ENCODE measurements at places on chromosomes 1 and 21. TPM values are rescaled to one million over a fixed set of nuclear protein-coding genes. Genes with fewer than 3 reads are reported as not detected.

DCAF6 gene
- total RNA-seq: 91.6 TPM

DYNLT5 gene
- 1.4 TPM for total RNA-seq

KLF17 gene
- 0.36 TPM for total RNA-seq

LCE1F gene
- not detected for total RNA-seq

MYCL gene
- 0.88 TPM for total RNA-seq

PPIAL4G gene
- total RNA-seq: not detected

LGR6 gene
- total RNA-seq: not detected

FLG2 gene
- not detected for total RNA-seq

LRRC53 gene
- not detected for total RNA-seq

RNASEL gene
- 7.2 TPM for total RNA-seq

CRNN gene
- total RNA-seq: not detected

CELF3 gene
- total RNA-seq: not detected

DNA sequence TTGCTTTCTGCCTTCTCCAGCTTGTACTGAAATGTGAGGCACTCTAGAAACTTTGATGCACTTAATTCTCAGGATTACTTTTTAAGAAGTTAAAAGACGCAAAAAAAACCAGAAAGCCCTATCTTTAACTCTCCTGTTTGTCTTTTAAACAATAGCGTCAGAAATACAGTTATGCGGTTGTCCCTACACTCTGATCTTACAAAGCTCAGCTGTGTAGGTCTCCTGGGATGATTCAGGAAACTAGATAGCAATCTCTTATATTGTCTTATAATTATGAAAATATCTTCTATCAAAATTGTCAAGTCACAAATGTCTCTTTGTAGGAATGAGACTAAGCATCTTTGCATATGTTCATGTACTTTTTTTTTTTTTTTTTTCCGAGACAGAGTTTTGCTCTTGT is 26.9 kb upstream of the RCAN3 start:
- no peaks in the 10 kb centered on the region for H3K36me3 ChIP-seq
- no peak for DNase-seq
- H3K4me3 ChIP-seq: no peak overlapping the region

DNA sequence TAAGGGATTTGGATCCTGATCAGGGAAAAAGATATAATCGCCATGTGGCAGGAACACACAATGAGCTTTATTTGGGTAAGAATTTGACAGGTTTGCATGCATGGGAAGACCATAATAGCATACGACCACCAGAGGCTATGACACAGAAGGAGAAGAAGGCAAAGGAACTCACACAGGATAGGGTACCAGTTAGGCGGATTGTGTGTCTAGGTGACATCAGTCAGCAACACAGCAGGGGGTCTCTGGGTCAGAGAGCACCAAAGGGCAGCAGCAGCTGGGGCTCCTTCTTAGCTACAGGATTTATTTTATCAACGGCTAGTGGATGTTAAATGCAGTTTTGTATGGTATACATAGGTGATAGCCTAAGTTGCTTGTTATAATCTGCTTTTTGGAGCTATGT is 551.3 kb downstream of the KCNT2 start:
- no peaks in the 10 kb centered on the region for H3K27me3 ChIP-seq
- no peak overlapping the region for H3K4me3 ChIP-seq
- no peak for DNase-seq
- H3K4me1 ChIP-seq: no peaks in the 10 kb centered on the region
- no peaks in the 10 kb centered on the region for H3K36me3 ChIP-seq

- no peak overlapping the region for H3K27ac ChIP-seq
- no peaks in the 10 kb centered on the region for H3K36me3 ChIP-seq
- peak; percentile 62 for DNase-seq
- H3K4me3 ChIP-seq: no peak overlapping the region
- no peaks in the 10 kb centered on the region for H3K27me3 ChIP-seq
- peaks cover 5% of the 10 kb centered on the region for H3K4me1 ChIP-seq
These were observed 84.2 kb upstream of the RGS2 start for GRCh38 chr1:192724670-192725069.

GRCh38 chr1:45365051-45365450 is 24.8 kb upstream of the MUTYH start:
- H3K4me3 ChIP-seq: no peak overlapping the region
- H3K27ac ChIP-seq: no peak overlapping the region
- peaks cover 9% of the 10 kb centered on the region for H3K4me1 ChIP-seq
- DNase-seq: no peak
- no peaks in the 10 kb centered on the region for H3K27me3 ChIP-seq

- H3K27ac ChIP-seq: no peak overlapping the region
- no peak for DNase-seq
These were observed 494.9 kb downstream of the KIF26B start for GRCh38 chr1:245649666-245650065.

- H3K4me1 ChIP-seq: peaks cover 10% of the 10 kb centered on the region
- H3K36me3 ChIP-seq: no peaks in the 10 kb centered on the region
- no peaks in the 10 kb centered on the region for H3K27me3 ChIP-seq
- H3K27ac ChIP-seq: no peak overlapping the region
- DNase-seq: no peak
- H3K4me3 ChIP-seq: no peak overlapping the region
These were observed 13.9 kb downstream of the BTBD19 start for GRCh38 chr1:44822131-44822701.

GRCh38 chr1:15213341-15213821 is 33.6 kb upstream of the FHAD1 start:
- no peak for DNase-seq
- H3K36me3 ChIP-seq: no peaks in the 10 kb centered on the region
- no peaks in the 10 kb centered on the region for H3K4me1 ChIP-seq

GRCh38 chr1:91552091-91552490 is 51.4 kb downstream of the CDC7 start:
- no peaks in the 10 kb centered on the region for H3K27me3 ChIP-seq
- peak overlapping the region; percentile 29 for H3K27ac ChIP-seq
- no peaks in the 10 kb centered on the region for H3K36me3 ChIP-seq
- peak; percentile 53 for DNase-seq
- H3K4me1 ChIP-seq: peaks cover 37% of the 10 kb centered on the region

- H3K36me3 ChIP-seq: no peaks in the 10 kb centered on the region
- H3K27me3 ChIP-seq: no peaks in the 10 kb centered on the region
- H3K4me3 ChIP-seq: no peak overlapping the region
- no peak overlapping the region for H3K27ac ChIP-seq
- H3K4me1 ChIP-seq: peaks cover 5% of the 10 kb centered on the region
These were observed 75.9 kb downstream of the GIPC2 start for GRCh38 chr1:78121710-78122109.

DNA sequence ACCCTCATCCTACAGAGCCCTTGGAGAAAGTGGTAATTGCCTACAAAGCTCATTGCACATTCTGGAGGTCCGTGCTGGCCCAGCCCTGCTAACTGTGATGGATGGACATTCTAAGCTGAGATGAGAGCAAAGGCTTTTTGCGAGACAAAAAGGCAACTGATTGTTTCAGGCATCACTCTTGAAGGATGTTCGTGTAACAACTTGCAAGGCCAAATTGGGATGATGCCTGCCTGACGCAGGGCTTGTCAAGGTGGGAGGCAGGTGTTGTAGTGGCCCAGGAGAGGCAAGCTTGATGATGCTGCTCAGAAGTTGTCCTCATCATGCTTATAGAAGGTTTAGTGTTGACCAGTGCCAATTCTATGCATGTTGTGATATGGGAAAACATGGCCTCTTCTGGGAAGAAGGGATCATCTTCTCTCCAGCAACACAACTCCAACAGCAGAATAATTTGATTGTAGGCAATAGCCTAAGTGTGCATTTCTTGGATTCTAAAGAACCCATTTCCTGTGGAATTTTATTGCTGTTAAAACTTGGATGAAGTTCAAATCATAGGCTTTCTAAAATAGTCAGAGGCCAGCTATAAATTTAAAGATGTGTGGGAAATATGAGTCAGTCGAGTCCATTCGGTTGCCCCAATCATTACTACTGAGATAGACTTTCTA is 102.5 kb upstream of the COA6 start:
- no peaks in the 10 kb centered on the region for H3K27me3 ChIP-seq
- DNase-seq: no peak
- H3K27ac ChIP-seq: no peak overlapping the region
- H3K4me3 ChIP-seq: no peak overlapping the region
- no peaks in the 10 kb centered on the region for H3K36me3 ChIP-seq
- no peaks in the 10 kb centered on the region for H3K4me1 ChIP-seq

- no peak overlapping the region for H3K4me3 ChIP-seq
- no peaks in the 10 kb centered on the region for H3K4me1 ChIP-seq
- H3K27ac ChIP-seq: no peak overlapping the region
- no peaks in the 10 kb centered on the region for H3K36me3 ChIP-seq
- no peaks in the 10 kb centered on the region for H3K27me3 ChIP-seq
These were observed 14.1 kb downstream of the HUNK start for GRCh38 chr21:31886915-31887314.

GRCh38 chr1:151961833-151962232 is 31.8 kb downstream of the S100A10 start:
- H3K4me1 ChIP-seq: no peaks in the 10 kb centered on the region
- H3K27ac ChIP-seq: no peak overlapping the region
- H3K36me3 ChIP-seq: no peaks in the 10 kb centered on the region

DNA sequence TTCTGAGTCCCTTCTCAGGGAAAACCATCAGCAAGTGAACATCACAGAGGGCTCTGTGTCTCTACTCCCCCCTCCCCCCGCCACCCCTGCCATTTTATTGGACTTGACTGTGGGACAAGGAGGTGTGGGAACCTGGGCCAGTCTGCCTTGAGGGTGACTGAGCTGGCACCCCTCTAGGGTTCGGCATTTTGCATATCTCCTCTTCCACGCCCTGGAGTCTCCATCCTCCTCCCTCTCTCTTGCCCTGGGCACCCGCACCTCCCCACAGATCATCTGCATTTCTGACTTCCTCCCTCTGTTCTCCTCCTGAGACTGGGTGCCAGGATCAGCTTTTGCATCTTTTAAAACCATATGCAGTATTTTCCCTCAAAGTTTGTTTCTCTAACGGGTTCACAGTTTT is 107.1 kb upstream of the ERRFI1 start:
- peak overlapping the region; percentile 8 for H3K4me3 ChIP-seq
- H3K4me1 ChIP-seq: peaks cover 40% of the 10 kb centered on the region
- H3K27me3 ChIP-seq: no peaks in the 10 kb centered on the region
- H3K27ac ChIP-seq: peak overlapping the region; percentile 90
- H3K36me3 ChIP-seq: no peaks in the 10 kb centered on the region

GRCh38 chr1:32939655-32940371 is 24.8 kb downstream of the RNF19B start:
- peaks cover 20% of the 10 kb centered on the region for H3K4me1 ChIP-seq
- peaks cover 42% of the 10 kb centered on the region for H3K36me3 ChIP-seq
- H3K27me3 ChIP-seq: no peaks in the 10 kb centered on the region
- H3K4me3 ChIP-seq: no peak overlapping the region
- peak overlapping the region; percentile 9 for H3K27ac ChIP-seq

GRCh38 chr1:150151291-150152181 is 1.8 kb downstream of the PLEKHO1 start:
- H3K27ac ChIP-seq: peak overlapping the region; percentile 85
- no peak for DNase-seq
- H3K36me3 ChIP-seq: peaks cover 40% of the 10 kb centered on the region
- H3K27me3 ChIP-seq: no peaks in the 10 kb centered on the region
- H3K4me3 ChIP-seq: peak overlapping the region; percentile 82

- H3K4me3 ChIP-seq: no peak overlapping the region
- peaks cover 17% of the 10 kb centered on the region for H3K27me3 ChIP-seq
- H3K4me1 ChIP-seq: peaks cover 14% of the 10 kb centered on the region
- no peak overlapping the region for H3K27ac ChIP-seq
- peak; percentile 17 for DNase-seq
- no peaks in the 10 kb centered on the region for H3K36me3 ChIP-seq
These were observed 6.9 kb downstream of the RIPK4 start for GRCh38 chr21:41759926-41760325.

GRCh38 chr1:94095744-94096469 is 25.0 kb downstream of the ABCA4 start:
- H3K36me3 ChIP-seq: no peaks in the 10 kb centered on the region
- H3K4me1 ChIP-seq: peaks cover 29% of the 10 kb centered on the region
- no peak overlapping the region for H3K4me3 ChIP-seq
- DNase-seq: peak; percentile 81
- no peaks in the 10 kb centered on the region for H3K27me3 ChIP-seq

GRCh38 chr21:29256126-29256910 is 42.4 kb upstream of the BACH1 start:
- H3K27ac ChIP-seq: peak overlapping the region; percentile 23
- no peak overlapping the region for H3K4me3 ChIP-seq
- DNase-seq: no peak
- H3K27me3 ChIP-seq: no peaks in the 10 kb centered on the region

GRCh38 chr1:213247038-213247437 is 196.0 kb downstream of the RPS6KC1 start:
- H3K27me3 ChIP-seq: no peaks in the 10 kb centered on the region
- no peaks in the 10 kb centered on the region for H3K4me1 ChIP-seq
- H3K27ac ChIP-seq: no peak overlapping the region
- no peak for DNase-seq

DNA sequence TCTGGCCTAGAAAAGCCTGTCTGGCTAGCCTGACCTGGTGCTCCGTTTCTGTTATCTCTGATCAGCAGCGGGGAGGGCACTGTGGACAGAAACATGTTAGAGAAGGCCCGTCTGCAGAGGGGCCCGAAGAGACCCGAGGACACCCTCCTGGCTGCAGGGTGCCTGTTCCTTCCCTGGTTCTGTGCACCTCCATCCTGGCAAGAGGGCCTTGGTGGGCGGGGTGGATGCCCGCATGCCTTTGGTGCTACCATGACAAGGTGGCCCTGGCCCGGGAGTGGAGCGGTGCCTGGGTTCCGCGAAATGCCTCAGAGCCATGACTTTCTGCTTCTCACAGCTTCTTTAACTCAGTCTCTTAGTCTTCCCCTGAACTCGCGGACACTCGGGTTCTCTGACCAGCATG is 233.6 kb downstream of the CAMTA1 start:
- no peak overlapping the region for H3K4me3 ChIP-seq
- H3K27me3 ChIP-seq: peaks cover 14% of the 10 kb centered on the region
- no peaks in the 10 kb centered on the region for H3K4me1 ChIP-seq
- no peak overlapping the region for H3K27ac ChIP-seq
- no peaks in the 10 kb centered on the region for H3K36me3 ChIP-seq

DNA sequence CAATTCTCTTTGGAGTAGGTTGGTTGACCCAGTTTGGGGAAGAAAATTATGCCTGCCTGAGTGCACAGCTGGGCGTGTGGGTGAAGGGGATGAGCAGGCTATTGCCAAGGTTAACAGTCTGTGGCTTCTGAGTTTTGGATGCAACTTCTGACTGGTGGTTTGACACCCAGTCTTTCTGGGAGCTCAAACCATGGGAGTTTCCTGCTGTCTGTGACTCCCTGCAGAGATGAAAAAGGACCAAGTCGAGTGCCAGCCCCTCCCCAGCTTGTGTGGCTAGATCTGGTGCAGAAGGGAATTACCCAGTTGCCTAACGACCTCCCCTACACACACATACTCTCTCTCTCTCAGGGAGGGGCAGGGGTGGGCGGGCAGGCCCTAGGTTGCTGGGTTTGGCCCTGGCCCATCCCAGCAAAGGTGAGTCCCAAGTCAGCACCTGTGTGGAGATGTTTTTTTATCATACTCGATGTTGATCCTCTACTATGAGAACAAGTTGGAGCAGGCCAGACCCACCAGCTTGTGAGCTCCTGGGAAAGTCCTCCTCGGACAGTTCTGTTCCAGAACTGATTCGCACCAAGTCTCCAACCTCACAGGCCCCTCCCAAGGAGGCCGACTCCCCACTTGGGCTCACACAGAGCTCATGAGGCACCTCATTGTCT is 28.2 kb downstream of the PKP1 start:
- no peaks in the 10 kb centered on the region for H3K36me3 ChIP-seq
- peak; percentile 81 for DNase-seq

- H3K36me3 ChIP-seq: no peaks in the 10 kb centered on the region
- no peak for DNase-seq
- no peak overlapping the region for H3K4me3 ChIP-seq
- H3K27ac ChIP-seq: no peak overlapping the region
- no peaks in the 10 kb centered on the region for H3K4me1 ChIP-seq
These were observed 177.4 kb upstream of the RNPC3 start for GRCh38 chr1:103348136-103348535.

Data from osteoblast (primary cell).